ENCODE measurements at places on chromosomes 5 and 9. TPM values are rescaled to one million over a fixed set of nuclear protein-coding genes. Genes with fewer than 3 reads are reported as not detected.
A peak's percentile ranks its signal among the peaks of the same experiment; 100 is the strongest.

DNA sequence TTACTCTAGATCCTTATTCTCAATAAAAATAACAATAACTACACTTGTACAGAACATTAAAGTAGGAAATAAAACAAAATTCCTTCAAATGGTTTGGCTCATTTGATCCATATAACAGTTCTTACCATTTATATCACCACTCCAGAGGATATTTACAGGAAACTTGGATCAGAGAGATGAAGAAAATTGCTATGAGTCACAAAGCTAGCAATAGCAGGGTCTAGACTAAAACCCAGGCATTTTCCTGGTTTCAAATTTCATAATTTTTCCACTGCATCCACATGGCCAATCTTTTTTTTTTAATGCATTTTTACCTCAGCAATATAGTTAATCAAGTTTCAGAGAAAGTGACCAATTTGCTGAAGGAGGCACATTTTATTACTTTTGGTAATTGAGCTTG is 299.2 kb downstream of the ELAVL2 start:
- DNase-seq, result no peak

- DNase-seq, result no peak
Observed at GRCh38 chr9:33127881-33128280, 39.3 kb downstream of the B4GALT1 start.

DNA sequence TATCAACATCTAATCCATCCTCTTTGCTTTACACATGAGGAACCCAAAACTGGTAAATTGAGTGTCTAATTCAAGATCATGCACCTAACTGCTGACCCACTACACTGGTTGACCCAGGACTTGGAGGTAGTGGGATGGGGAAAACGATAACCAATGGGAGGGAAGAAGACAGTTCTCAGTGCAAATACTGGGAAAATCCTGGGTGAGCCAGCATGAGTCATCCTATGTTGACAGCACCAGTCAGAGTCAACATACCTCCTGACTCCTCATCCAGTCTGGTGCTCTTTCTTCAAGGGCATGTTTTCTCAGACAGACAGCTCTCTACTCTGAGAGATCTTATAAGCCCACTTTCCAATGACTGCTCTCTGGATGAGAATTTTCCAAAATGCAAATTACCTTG is 232.8 kb upstream of the PTGER4 start:
- DNase-seq, result no peak

- DNase-seq, result no peak
Observed at GRCh38 chr9:589723-590122, 251.8 kb upstream of the DMRT1 start.

DNA sequence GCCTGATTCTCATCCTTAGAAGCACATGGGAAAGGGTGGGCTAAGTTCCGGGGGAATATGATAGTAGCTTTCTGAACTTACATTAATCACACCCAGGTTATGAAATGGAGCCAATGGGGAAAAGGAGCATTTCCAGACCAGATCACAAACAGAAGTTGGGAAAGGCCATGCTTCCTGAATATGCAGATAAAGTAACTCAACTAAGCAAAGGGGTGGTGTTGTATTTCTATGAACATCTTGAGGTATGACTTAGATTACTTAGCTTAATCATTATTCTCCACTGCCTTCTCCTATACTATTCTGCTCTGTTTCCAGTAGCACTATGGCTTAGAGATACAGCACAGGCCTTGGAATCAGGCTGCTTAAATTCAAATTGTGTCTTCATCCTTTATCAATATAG is 10.5 kb downstream of the C5orf46 start:
- no peak for DNase-seq

DNA sequence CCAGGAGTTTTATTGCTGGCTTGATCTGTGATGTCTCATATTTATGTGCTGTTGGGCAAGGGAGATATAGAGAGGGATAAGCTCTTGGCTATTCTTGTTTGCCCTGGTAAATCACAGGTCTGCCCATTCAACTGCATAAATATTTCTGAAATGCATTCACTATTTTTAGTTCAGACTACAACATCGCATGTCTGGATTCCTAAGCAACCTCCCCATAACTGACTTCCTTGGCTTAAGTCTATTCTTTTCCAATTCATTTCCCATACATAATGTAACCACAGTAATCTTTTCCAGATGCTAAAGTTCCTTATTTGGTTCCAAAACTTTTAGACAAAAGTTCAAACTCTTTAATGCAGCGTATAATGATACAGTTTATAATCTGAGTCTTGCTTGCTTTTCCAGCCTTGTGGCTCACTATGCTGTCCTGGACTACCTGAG is 321.4 kb upstream of the ACTBL2 start:
- no peak for DNase-seq

- no peak for DNase-seq
Observed at GRCh38 chr9:78189001-78189400, 46.9 kb upstream of the CEP78 start.

DNA sequence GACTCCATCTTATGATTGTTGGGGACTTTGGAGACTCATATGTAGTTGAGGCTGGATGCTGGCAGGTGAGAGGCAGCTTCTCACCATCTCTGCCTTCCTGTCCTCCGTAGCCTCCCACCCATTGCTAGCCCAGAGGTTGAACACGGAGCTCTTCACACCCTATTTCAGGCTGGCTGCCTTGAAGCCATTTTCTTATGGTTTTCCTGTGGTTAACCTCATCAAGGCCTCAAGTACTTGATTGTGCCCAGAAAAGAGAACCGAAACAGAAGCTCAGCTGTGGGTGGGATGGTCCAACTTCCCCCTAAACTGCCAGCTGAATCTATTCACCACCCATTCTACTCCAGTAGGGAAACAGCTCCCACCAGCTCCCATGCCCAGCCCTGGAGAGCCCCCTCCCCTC is 102.9 kb downstream of the LIFR start:
- peak; percentile 33 for DNase-seq

DNA sequence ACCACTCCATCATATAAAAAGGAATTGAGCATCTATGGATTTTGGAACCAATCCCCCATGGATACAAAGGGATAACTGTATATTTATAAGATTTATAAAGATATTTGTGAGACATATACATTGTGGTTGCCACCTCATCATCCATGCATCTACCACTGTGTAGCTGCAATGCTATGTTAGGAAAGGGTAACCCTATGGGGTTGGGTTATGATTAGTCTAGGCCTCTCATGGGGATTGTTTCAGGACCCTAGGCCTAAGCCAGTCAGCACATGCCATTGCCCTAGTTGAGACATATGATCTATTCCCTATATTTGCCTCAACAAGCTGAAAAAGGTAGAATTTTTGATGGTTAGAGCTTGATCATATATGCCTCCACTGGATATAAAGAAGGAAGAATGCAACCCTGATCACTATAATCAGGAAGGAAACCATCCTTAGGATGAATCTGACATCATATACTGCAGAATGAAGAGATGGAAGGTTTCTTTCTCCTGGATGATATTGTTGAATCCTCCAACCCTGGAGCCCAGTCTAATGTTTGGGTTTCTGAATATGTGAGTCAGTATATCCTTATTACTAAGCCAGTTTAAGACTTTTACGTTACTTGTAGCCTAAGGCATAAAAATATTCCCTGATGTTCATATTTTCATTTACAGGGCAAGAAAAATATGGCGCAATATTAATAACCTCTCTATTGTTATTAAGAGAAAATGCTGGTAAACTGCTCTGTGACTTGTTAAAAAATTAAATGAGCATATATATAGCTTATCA is 94.2 kb downstream of the ADAMTS19 start:
- no peak for DNase-seq

- no peak for DNase-seq
Observed at GRCh38 chr5:150596826-150597225, 43.6 kb upstream of the SYNPO start.

GRCh38 chr5:168734119-168734518 is 155.0 kb upstream of the PANK3 start:
- no peak for DNase-seq

- no peak for DNase-seq
Observed at GRCh38 chr9:137579259-137579604, 507 bp upstream of the DPH7 start.

PCSK1 gene
- total RNA-seq, result not detected

HAVCR2 gene
- total RNA-seq, result 5.9 TPM

FOXD4L4 gene
- total RNA-seq, result 0.27 TPM

IRX1 gene
- 0.81 TPM for total RNA-seq

PCDHB12 gene
- total RNA-seq, result not detected

All from hematopoietic multipotent progenitor cell (in vitro differentiated cells).